ENCODE measurements at places on chromosomes 7 and 10.

DNA sequence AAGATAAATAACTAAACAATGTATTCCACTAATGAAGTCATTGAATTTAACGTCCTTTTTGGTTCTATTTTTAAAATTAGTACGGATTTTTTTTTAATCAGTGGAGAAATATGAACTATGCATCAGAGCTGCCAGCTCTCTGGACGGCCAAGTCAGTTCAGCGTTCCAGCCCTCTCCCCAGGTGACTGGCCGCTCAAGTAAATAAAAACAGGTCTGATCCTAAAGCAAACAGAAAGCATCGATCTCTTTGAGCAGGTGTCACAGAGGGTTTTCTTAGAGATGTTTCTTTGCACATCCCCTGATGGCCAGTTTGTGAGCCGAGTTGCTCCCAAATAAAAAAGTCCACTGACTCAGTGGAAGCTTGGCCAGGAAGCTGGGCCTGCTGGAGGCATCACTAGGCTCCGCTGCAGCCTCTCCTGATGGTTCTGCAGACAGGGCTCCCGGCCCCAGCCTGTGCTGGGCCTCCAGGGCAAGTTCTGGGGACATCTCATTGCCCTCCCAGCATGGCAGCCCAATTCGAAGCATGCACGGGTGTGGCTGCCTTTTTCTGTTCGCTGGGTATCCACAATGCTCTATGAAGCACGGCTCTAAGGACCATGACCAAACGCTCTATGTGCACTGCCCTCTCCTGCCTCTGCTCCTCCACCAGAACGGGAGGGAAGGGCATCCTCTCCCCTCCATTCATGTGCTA is 74.7 kb upstream of the PPP2R2D start:
- DNase-seq: no peak

GRCh38 chr7:134854816-134855215 is 75.4 kb downstream of the CALD1 start:
- no peak for DNase-seq

- DNase-seq: no peak
Measured at GRCh38 chr7:105794741-105795729, 81.4 kb downstream of the ATXN7L1 start.

DNA sequence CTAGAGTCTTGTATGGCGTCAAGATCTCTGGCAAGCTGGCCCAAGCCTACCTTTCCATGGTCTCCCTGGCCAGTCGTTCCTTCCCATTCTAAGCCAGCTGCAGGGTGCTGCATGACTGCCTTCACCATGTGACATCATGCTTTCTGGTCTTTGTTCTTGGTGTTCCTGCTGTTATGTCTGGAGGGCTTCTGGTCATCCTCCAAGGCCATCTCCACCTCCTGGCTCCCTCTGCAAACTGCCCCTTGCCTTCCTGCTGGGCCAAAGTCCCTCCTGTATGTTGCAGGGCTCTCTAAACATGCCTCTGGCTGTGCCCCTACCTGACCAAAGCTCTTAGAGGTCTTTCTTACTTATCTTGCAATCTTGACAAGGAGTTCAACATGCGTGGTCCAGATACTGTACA is 44.4 kb upstream of the SHH start:
- DNase-seq: no peak

DNA sequence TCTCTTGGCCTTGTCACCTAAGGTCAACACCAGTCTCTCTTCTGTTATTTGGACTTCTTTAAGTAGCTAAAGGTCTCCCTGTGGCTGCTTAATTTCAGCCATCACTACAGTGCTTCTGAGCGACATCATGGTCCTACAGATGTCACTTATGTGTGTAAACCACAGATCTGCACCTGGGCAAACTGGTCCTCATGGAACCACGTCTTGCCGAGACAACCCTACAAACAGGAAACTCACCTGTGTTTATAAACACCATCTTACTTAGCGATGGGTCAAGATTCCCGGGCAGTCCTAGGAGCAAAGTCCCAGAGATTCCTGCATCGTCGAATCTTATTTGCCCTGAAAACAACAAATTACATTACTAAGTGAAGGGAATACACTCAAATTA is 27.8 kb downstream of the KLF6 start:
- no peak for DNase-seq

- DNase-seq: peak; percentile 90
Measured at GRCh38 chr10:44959247-44960087, at the start of gene RASSF4. Gene RASSF4 (plus strand): TSS chr10:44959802. CDS start chr10:44970203, 10,401 bp downstream.

- no peak for DNase-seq
Measured at GRCh38 chr7:99094401-99094800, 49.5 kb downstream of the SMURF1 start.
